ENCODE measurements at places on chromosomes 7 and 10.

GRCh38 chr10:88082806-88083596, 219.6 kb downstream of the PTEN start:
- DNase-seq, result no peak

- no peak for DNase-seq
Observed at GRCh38 chr10:130801784-130802183, 509.7 kb downstream of the TCERG1L start.

GRCh38 chr7:48703466-48703865, 220.9 kb upstream of the CDC14C start:
- no peak for DNase-seq

DNA sequence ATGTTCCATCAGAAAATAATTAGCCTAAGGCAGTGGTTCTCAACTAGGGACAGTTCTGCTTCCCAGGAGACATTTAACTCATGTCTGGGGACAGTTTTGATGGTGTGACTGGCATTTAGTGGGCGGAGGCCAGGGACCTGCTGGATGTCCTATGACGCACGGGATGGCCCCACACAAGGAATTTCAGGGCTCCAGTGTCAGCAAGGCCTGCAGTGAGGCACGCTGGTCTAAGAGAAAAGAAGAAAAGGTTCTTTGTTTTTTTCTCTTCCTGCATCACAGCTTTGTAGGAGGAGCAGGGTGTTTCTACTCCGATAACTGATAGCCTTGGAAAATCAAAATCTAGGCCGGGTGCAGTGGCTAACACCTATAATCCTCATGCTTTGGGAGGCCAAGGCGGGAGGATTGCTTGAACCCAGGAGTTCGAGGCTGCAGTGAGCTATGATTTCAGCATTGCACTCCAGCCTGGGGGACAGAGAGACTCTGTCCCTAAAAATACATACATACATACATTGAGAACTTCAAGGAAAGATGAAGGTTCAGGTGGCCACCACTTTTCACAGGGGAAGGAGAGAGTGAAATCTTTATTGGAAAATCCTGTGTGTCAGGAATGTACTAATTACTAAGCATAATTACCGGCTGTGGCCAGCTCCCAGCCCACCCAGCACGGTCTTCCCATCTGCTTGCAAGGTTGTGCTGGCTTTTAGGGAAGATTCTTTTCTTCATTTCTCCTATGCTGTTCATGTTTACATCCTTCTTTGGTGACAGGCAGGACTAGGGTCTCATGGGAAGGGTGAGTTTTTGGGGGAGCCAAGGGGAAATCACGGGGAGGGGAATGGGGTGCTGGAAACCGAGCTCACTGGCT, 150.4 kb downstream of the ACTR3B start:
- DNase-seq, result no peak

- DNase-seq, result no peak
Observed at GRCh38 chr10:130810856-130811255, 500.7 kb downstream of the TCERG1L start.
